ENCODE measurements at places on chromosomes 4 and X.

DNA sequence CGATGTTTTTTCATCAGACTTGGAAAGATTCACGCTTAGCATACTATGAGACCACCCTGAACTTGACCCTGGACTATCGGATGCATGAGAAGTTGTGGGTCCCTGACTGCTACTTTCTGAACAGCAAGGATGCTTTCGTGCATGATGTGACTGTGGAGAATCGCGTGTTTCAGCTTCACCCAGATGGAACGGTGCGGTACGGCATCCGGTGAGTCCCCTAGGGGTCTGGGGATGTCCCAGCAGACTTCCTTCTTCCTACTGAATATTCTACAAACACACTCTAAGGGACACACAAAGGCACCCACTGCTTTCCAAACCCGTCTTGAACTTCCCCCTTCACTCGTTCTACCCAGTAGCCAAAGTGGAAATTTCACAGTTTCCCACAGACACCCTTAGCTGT, 9.3 kb downstream of the GABRQ start:
- no peak for DNase-seq

DNA sequence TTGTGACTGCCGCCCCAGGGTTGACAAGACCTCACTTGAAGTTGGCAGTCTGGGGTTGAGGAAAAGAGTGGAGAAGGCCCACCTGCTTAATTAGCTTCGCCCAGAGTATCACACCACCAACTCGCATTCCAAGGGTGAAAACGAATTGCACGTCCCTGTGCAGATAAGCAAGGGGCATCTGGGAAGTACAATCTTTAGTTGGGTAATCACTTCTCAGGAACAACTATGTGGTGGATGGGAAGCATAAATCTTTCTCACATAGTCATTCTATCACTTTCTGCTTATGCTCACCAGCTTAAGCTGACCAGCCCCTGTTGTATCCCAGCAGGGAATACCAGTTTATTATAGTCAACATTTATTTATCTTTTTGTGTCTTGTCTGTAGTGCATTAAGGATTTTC, 14.3 kb downstream of the SPCS3 start:
- DNase-seq: no peak

GRCh38 chrX:3345281-3346191, 916 bp downstream of the MXRA5 start:
- DNase-seq: peak; percentile 80

GRCh38 chr4:140726776-140727500, 29.2 kb downstream of the TBC1D9 start:
- no peak for DNase-seq

- DNase-seq: no peak
Observed at GRCh38 chr4:8891646-8892555, 20.3 kb upstream of the HMX1 start.

DNA sequence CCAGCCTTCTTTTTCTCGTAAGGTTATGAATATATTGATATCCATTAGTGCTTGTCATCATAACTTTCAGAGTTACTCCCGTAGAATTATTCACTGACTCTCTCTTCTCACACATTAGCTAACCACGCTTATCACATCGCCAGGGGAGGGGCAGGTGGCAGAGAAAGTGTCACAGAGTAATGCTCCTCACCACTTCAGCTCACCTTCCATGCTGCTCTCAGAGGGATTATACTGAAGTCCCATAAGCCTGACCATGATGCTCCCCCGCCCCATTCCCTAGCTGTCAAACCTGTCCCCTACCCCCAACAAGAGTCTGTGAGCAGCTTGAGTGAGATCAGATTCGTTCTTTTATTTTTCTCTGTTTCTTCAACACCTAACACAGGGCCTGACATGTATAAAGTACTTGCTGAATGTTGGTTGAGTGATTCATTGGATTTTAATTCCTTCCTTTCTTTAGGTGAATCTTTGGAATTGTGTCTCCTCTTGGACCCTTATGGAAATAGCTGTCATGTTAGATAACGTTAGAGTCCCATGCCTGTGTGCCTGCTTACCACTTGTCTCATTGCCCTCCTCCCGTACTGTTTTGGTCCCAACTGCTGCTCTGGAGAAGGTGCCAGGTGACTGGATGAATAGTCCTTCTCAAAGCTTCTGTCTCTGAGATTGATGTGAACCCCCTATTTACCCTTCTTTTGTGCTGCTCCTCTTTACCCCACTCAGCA, 55.1 kb downstream of the RS1 start:
- DNase-seq: no peak

GRCh38 chr4:15420642-15421041, 7.2 kb upstream of the C1QTNF7 start:
- no peak for DNase-seq

DNA sequence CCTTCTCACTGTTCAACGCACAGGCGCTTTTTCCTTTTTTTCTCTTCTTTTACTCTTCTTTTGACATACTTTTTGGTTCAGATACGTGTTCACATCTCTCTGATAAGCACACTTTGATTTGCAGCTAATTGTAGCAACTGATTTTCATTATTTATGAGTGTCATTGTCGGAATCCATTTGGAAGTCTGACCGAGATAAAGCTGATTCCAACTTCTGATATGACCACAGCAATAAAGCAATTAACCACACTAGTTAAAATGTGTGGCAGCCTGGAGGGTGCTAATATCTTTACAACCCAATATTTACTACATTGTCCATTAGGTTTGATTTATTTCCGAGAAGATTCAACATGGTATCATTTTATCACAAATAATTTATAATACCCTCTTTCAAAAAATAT, 101.8 kb downstream of the TENM3 start:
- DNase-seq: no peak

- DNase-seq: no peak
Observed at GRCh38 chr4:17494258-17495190, 17.4 kb downstream of the QDPR start.

DNA sequence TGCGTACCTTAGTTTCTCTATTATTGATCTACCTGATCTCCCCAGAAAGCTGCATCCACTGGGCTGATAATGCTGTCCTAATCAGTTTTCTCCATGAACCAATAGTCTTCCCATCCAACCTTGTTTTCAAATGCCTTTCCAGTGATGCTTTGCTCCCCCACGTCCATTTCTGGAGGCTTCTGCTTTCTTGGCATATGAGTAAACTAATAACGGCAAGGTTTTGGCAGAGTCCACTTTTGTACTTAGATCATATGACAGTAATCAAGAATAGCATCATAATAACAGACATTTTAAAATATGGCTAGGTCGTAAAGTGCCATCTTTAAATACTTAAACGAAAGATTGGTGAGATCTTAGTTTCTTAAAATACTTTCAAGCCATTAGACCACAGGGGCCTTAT, 38.4 kb upstream of the FAM9B start:
- DNase-seq: no peak

GRCh38 chr4:3489451-3489962, 26.4 kb downstream of the DOK7 start:
- no peak for DNase-seq

DNA sequence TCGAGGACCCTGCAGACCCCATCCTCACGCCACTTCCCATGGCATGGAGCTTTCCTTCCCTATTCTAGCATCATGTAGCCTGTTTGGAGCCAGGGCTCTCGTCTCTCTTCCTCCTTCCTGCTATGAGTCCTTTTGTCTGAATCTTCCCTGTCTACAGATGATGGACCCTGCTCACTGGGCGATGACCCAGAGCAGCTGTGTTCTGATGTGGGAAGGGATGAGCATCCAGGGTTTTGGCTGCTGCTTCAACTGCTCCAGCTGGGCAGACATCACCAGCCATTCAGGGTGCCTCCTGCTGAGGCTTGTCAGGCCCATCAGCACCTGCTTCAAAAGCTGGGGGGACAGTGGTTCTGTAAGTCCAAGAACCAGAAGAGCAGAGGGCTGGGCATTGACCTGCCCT, 3.2 kb upstream of the CCKAR start:
- DNase-seq: no peak

DNA sequence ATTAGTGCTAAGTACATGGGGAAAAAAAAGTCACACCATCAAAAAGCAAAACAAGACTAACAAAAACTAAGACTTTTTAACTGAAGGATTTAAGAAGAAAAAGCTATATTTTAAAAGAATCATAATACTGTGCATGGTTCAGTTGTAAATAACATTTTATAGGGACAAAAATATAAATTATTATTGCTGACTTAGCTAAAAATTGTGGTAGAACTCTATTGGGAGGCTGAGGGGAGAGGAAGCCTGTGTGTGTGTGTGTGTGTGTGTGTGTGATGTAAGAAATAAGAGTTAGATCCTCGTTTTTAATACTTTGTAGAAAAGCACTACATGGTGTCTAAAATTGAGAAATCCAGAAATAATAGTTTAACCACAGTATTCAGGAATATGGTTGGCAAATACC, 1950.9 kb upstream of the TENM3 start:
- no peak for DNase-seq

- no peak for DNase-seq
Observed at GRCh38 chrX:153576239-153576870, 22.6 kb downstream of the CCNQ start.

GRCh38 chrX:386239-386767, 404 bp downstream of the PPP2R3B start:
- no peak for DNase-seq

All from right forelimb (tissue), 1 donor.